Ovary (tissue), 10 donors: ENCODE measurements at places on chromosomes 2 and 18. TPM values are rescaled to one million over a fixed set of nuclear protein-coding genes. Genes with fewer than 3 reads are reported as not detected.

The TAF4B gene
- total RNA-seq = 7.8 TPM

The CYB5A gene
- 293 TPM for total RNA-seq

The MAPK4 gene
- 0.80 TPM for total RNA-seq

The TPRKB gene
- total RNA-seq = 33.3 TPM

The OXER1 gene
- 7.8 TPM for total RNA-seq

The C2orf66 gene
- not detected for total RNA-seq

The NLRC4 gene
- total RNA-seq = 0.60 TPM

The RAB27B gene
- 0.05 TPM for total RNA-seq

The RAD51AP2 gene
- 0.10 TPM for total RNA-seq

The CKAP2L gene
- total RNA-seq = 0.11 TPM

The NEURL3 gene
- not detected for total RNA-seq

DNA sequence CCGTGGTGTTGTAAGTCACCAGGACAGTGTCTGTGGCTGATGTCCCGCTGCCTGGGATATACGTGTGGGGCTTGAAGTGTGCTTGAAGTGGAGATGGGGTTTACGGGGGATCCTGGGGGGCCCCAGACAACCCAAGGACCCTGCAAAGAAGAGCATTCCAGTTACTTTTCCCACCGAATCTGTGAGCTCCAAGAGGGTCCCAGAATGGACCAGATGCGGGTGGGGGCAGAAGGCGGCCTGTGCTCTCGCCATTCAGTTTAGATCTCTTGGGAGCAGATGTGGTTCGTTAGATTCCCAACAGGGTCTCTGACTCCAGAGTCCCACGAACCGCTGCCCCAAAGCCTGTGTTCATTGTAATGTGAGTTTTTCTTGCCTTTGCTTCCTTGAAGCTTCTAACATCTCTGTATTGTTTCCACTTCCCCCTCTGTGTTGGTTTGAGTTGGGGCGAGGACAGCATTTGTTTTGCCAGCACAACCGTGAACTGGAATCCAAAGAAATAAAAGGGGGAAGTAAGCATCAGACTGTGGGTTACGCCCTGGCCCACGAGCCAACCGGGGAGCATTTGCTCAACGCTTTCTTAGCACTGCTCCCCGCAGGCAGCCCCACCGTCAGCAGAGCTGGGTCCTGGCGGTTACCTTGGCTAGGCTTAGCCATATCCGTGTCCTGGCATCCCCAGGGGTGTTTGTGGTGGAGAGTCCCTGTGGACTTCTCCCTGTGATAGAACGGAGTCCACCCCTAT is 92.1 kb downstream of the SH3BP4 start:
- DNase-seq = no peak

DNA sequence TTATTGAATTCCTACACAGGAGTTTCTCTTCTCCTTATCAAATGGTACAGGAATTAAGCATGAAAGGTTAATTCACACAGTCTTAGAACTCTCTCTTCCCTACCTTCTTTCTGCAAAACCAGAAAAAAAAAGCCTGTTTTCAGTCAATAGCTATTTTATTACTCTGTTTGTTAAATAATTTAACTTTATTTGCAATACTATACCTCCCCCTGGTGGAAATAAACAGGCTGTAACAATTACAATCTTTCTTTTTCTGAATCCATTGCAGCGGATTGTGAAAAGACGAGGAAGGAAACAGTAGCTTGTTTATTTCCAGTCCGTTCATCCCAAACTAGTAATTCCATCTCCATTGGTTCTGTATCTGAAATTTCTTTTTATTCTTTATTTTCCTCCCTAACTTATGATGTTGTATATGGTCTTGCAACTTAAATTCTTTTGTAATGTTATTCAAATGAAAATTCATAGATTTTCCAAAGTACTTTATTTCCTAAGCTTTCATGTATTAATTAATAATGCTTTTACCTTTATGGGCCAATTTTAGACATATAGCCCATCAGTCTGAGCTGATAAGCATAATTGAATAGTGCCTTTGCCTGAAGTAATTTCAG is 165.2 kb downstream of the SH3BP4 start:
- DNase-seq = no peak

DNA sequence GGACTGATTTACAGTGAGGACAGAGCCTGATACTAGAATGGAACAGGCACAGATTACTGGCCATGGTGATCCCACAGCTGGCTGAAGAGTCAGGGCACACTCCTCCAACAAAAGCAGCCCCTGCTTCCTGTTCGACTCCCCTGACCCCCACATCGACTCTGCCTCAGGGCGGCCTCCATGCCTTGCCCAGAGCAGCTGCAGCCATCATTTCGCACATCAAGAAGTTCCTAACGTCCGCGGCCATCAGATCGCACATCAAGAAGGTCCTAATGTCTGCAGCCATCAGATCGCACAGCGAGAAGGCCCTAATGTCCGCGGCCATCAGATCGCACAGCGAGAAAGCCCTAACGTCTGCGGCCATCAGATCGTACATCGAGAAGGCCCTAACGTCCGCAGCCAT is 192.8 kb upstream of the PXDN start:
- no peak for DNase-seq

GRCh38 chr2:60565472-60565871 is 12.0 kb upstream of the BCL11A start:
- DNase-seq = no peak

- DNase-seq = no peak
These were observed 179.4 kb downstream of the SEPTIN10 start for GRCh38 chr2:109434351-109434750.

GRCh38 chr2:156333951-156334495 is 1.5 kb upstream of the NR4A2 start:
- DNase-seq = peak; percentile 87

DNA sequence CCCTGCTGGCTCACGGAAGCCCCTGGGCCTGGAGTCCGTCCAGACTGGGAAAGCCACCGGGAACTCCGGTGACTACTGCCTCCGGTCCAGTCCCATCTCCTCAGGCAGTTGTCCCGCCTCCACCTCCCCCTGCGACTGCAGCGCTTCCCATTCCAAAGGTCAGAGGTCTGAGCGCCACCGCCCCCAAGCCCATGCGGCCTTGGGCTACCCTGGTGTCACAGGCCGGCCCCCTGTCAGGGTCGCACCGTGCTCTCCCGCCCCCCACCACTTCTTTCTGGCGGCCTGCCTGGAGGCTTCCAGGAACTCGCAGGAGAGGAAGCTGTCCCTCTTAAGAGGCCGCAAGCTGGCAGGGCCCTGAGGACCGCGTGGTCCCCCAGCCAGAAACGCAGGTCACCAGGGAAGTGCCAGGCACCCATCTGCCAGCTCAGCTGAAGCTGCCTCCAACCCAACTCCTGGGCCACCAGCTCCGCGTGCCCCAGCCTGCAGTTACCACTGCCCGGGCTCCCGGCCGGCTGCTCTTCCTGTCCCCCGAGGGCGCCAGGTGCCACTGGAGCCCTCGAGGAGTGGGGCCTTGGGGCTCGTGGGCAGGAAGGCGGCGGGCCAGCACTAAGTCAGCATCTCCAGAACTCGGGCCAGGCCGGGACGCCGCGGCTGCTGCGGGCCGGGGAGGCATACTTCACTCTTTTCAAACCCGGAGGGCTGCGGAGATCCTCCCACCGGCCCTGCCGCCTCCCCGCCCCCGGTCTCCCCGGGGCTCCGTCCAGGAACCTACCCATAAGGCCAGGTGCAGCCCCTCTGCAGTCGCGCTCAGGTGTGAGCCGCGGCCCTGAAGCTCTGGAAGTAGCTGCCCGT is 83.3 kb upstream of the POMC start:
- DNase-seq = peak; percentile 77

DNA sequence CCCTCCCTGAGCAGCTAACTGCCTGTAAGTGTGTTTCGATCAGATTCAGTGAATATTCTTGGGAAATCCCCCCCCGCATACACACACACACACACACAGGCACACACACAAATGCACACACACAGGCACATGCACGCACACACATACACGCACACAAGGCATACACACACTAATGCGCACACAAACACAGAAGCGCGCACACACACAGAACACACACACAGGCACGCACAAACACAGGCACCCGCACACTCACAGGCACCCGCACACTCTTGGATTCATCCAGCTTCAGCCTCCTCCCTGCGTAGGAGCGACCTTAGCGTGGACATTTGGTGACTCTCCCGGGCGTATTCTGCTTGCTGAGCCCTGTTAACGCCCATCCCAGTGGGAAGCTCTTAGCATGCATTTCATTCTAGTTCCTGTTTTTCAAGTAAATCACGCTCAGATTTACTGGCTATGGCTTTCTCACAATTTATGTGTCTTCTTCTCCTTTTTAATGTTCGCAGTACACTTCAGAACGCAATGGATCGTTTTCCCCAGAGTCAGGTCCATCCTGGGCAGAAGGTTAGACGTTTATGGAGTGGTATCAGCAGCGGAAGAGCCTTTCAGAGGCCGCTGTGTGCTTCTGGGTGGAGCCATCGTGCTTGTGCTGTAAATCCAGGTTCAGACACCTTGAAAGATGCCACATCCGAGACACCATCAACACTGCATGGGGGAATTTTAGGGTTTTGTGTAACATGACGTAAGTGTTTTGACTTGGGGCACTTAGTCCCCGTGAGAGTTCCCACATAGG is 656.6 kb downstream of the GALR1 start:
- DNase-seq = no peak

DNA sequence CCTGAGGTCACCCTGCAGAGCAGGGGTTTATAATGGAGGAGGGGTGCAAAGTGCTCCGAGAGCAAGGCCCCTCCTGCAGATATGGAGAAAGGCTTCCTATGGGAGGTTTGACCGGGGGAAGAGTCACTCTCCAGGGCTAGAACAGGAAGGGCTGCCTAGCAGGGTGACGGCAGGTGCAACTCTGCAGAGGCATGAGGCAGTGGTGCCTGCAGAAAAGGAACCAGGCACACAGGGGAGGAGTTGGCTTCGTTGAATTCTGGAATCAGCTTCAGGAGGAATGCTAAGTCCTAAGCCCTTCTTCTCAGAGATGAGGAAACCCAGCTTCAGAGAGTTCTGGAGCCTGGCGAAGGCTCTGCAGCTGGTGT is 17.5 kb upstream of the HPCAL1 start:
- no peak for DNase-seq

DNA sequence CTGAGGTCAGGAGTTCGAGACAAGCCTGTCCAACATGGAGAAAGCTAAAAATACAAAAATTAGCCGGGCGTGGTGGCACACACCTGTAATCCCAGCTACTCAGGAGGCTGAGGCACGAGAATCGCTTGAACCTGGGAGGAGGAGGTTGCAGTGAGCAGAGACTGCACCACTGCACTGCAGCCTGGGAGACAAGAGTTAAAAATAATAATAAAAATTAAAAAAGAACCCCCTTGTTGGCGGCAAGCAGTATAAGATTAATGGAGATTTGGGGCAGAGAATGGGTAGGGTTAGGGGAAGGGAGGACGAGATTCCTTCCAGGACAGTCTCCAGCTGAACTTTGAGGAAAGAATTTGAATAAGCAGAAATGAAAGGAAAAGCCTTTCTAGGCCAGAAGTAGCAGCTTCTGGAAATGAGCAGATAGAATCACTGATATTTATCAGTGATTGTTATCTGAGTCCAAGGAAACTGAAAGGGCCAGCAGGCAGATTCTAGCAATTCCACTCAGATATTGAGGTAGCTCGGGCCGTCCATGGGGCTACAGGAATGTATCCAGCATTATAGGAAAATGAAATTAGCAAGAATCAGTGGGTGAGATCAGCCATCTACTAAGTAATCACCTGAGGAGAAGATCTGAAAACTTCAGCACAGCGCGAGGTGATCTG is 7.0 kb upstream of the MYCN start:
- DNase-seq = no peak

DNA sequence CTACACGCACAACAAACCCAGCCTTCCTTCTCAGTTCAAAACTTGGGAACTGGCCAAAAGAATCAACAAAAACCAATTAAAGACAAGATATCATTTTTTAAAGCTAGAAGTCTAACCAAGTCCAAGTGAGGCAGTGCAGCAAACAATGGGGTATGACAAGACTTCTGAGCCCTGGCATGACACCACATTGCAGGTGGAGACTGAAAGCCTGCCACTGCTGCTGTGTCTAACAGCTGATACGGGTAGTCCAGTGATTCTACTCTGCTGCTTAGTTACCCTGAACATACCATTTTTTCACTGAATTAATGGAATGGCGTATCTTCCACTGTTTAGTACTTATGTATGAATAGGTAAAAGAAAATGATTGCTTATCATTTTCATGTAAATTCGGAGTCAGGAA is 47.4 kb upstream of the KIDINS220 start:
- DNase-seq = no peak

- no peak for DNase-seq
These were observed 290.5 kb downstream of the GULP1 start for GRCh38 chr2:188582211-188582610.

DNA sequence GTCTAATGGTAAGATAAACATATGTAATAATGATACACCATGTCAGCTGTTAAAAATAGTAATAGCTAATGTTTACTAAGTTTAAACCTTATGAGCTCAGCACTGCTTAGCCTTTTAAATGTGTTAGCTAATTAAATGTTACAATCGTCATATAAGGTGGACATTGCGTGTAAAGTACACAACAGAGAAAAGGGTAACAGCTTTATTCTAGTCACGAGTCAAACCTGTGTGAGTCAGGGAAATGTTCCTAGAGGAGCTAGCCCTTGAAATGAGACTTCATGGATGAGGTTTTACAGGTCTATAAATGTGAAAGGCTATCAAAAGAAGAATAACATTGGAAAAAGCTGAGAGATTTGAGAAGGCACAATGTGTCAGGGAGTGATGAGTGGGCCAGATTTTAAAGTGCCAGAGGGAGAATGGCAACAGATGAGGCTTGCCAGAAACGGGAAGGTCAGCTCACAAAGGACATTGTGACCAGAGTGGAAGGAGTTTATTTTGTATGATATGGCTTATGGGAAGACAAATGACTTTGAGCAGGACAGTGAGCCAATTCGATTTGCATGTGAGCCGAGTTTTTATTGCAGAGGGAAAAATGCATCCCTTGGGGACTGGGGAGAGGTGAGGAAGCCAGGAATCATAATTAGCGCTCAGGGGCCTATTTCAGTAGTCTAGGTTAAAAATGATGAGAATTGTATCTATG is 276.3 kb downstream of the CTNNA2 start:
- no peak for DNase-seq

DNA sequence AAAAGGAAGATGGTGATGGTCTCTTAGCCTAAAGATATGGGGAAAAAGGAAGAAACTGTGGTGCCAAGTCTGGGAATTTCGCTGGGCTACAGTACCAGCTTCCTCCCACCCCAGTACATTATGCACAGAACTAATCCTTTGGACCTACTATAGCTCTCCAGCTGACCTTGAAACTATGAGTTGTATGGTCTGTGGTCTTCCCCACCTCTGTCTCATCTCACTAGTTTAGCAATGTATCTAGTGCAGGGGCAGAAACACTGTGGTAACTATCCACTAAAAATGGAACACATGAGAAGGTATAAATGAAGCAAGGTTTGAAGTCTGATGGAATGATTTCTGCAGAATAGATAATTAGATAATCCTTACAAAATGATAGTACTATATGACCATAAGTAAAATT is 190.4 kb upstream of the CCDC150 start:
- DNase-seq = no peak

DNA sequence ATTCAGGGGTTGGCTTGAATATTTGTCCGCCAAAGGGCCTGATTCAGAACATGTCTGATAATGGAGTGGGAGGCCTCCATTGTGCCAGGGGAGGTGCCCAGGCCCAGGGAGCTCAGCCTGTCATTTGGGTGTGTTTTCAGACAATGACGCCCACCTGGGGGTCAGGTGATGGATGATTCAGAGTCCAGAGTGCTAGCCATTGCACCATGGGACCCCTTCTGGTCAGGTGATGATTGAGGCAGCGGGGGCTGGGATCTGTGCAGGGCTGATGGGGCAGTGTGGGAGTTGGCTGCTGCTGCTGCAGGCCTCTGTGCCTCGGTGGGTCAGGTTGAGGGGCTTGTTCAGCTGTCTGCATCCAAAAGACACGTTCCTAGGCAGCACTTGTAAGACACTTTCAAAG is 8.3 kb upstream of the ARHGEF4 start:
- no peak for DNase-seq

GRCh38 chr2:200744201-200744602 is 67.5 kb upstream of the BZW1 start:
- no peak for DNase-seq
